ENCODE measurements at places on chromosomes 7 and 10. TPM values are rescaled to one million over a fixed set of nuclear protein-coding genes. Genes with fewer than 3 reads are reported as not detected.

Gene CEP55
- 6.4 TPM for total RNA-seq

Gene COG5
- 26.4 TPM for total RNA-seq

Gene GIMAP6
- 248 TPM for total RNA-seq

Gene FAM25C
- not detected for total RNA-seq

Gene PRKAR2B
- total RNA-seq = 16.0 TPM

Gene LRRN3
- not detected for total RNA-seq
